HFFc6 (cell line): ENCODE measurements at places on chromosomes 1 and 21.
A peak's percentile ranks its signal among the peaks of the same experiment; 100 is the strongest.

DNA sequence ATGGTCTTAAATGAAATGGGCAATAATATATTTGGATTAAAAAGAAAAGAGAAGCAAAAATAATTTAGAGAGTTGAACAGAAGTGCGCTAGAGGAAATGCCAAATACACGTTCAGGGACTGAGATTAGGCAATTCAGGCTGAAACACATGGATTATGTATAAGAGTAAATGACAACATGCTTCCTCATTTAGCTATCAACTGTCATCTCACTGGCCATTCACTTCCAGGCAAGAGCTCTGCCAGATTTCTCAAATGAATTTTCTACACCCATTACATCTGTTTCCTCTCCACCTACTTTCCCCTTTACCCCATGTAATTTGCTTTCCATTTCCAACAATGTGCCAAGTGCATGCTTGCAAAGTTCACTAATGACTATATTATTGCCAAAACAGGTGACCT is 582.4 kb downstream of the LTN1 start:
- DNase-seq, result no peak

DNA sequence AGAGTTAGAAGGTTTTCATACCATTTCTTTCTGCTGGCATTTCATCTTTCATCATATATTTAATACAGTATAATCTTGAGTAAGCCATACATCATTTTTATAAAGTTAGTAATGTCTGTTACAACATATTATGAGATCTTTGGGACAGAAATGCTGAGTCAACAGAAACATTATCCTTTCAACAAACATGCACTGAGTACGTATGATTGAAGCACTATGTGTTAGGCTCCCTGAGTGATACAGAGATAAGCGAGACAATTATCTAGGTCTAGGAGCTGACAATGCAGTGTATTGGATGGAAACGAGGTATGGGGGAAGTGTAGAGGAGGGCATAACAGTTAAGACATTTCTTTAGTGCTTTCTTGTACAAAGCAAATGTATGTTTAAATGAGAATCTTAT is 19.7 kb upstream of the GPR52 start:
- DNase-seq, result no peak

GRCh38 chr1:54850069-54850730 is 36.8 kb downstream of the DHCR24 start:
- DNase-seq, result peak; percentile 23

GRCh38 chr1:36008546-36009197 is 75.2 kb upstream of the TEKT2 start:
- DNase-seq, result no peak

DNA sequence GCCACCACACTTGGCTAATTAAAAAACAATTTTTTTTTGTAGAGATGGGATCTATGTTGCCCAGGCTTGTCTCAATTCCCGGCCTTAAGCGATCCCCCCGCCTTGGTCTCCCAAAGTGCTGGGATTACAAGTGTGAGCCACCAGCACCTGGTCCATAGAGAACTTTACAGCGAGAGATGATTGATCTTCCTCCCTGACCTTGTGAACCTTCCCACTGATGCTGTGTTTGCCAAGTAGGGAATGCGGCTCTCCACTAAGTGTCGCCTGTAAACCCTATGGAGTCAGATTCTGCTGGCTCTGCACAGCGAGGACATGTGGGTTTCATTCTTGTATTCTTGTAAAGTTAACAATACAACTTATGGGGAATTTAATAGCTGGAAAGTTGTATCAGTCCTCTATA is 81.3 kb upstream of the LYST start:
- no peak for DNase-seq

- DNase-seq, result no peak
Observed at GRCh38 chr21:45372732-45373355, 32.1 kb upstream of the COL18A1 start.

GRCh38 chr1:64484651-64485050 is 14.7 kb downstream of the CACHD1 start:
- no peak for DNase-seq

- peak; percentile 93 for DNase-seq
Observed at GRCh38 chr1:113978863-113979702, at the start of gene OLFML3. OLFML3 (plus strand) TSS chr1:113979474; CDS start chr1:113979517, 43 bp downstream.

- DNase-seq, result no peak
Observed at GRCh38 chr1:206859082-206859521, 6.3 kb upstream of the IL20 start.

DNA sequence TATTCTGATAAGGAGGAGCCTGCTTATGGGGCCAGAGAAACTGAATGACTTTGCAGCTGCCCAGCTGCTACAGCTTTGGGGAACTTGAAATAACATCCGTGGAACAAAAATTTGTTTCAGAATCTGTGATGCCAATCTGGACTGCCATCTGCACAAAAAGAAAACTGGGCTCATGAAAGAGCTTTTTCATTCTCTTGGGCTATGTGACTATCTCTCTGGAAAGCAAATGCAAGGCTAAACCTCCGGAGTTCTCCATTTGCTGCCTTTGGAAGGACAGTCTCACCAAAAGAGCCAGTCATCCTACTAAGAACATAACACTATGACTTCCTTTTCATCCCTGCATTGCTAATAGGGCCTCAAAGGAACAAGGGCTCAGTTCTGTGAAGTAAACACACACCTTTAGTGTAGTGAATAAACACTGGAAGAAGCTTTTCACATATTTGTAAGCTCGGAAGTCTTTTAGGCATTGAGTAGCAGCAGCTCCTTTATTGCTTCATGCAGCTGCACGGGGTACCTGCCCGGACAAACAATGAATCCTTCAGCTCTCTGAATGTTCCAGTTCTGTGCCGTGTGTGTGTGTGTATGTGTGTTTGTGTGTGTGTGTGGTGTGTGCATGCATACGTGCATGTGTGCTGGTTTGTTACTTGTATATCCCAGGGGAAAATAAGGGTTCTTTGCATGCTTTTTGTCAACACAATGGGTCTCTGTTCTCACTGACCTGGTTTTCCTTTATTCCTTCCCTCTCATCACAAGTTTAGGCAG is 255.5 kb upstream of the SGIP1 start:
- no peak for DNase-seq

DNA sequence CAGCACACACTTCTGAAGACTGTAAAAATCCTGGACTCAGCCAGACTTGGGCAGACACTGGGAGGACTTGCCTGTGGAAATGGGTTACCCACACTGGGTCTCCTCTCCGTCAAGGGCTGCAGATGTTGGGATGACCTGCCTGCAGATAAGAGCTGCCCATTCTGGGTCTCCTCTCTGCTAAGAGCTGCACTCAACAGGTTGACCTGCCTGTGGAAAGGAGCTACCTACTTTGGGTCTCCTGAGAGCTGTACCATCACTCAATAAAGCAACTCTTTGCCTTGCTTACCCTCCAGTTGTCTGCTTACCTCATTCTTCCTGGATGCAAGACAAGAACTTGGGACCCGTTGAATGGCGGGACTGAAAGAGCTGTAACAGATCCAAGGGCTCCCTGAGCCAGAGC is 28.2 kb downstream of the ZCCHC17 start:
- DNase-seq, result no peak

GRCh38 chr1:60503266-60503925 is 429.8 kb upstream of the C1orf87 start:
- no peak for DNase-seq

DNA sequence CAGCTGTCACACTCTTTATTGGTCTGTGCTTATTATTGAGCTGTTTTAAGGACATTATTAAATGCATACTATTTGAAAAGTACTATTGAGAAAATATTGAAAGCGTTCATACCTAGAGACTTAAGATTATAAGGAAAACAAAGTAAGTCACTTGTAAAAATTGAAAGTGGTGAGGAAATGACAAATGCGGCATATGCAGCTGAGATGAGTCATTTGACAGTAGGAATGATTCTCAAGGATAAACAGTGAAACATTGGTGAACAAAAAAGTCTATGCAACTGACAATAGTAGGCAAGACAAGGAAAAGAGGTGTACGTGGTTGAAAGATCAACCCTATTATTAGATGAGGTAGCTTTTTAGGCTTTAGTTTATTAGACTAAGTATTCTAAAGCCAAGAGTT is 82.6 kb upstream of the MAP10 start:
- DNase-seq, result no peak

DNA sequence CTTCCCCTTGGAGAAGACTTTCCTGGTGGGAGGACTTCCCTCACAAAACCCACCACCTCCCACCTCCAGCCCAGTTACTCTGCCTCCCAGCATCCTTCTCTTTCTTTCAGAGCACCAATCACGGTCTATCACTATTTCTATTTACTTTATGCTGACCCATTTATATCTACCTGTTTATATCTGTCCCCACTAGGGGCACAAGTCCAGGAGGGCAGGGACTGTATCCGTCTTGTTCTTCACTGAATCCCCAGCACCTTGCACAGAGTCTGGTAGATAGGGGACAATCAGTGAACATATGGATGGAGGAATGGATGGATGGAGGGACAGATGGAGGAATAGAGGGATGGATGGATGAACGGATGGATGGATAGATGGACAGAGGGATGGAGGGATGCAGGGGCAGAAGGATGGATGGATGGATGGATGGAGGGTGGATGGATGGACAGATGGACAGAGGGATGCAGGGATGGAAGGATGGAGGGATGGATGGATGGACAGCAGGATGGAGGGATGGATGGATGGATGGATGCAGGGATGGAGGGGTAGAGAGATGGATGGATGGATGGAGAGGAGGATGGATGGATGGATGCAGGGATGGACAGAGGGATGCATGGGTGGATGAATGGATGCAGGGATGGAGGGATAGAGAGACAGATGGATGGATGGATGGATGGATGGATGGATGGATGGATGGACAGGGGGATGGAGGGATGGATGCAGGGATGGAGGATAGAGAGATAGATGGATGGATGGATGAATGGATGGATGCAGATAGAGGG is 5.5 kb downstream of the C1QB start:
- DNase-seq, result no peak

DNA sequence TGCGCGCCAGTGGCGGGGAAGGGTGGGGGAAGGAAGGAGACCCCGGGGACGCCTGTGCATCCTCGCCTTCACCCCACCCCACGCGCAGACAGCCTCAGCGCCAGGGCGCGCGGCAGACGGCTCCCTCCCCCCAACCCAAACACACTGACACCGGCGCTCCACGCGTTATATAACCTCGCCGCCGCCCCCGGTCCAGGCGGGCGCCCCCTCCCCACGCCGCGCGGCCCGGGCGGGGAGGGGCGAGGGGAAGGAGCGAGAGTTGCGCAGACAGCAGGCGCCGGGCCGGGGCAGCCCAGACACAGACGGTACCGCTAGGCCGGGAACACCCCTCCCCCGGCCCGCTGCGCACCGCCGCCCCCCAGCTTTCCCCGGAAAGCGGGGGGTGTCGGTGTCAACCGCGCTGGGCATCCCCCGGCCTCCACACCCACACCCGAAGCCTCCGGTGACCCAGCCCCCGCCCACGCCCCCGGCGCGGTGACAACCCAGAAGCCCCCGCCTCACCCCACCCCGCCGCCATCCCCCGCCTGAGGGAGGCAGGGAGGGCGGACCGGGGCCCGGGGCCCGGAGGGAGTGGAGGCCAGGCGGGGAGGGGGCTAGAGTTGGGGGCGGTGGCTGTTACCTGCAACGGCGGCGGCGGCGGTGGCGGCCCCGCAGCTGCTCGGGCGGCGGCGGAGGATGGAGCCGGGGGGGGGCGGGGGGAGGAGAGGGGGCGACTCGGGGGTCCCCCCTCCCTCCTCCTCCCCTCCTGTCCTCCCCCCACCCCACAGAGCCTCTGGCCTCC is 432 bp downstream of the AKT3 start:
- DNase-seq, result no peak

GRCh38 chr1:13605159-13605558 is 21.5 kb downstream of the PDPN start:
- DNase-seq, result no peak

- no peak for DNase-seq
Observed at GRCh38 chr1:64358692-64359091, 111.2 kb upstream of the CACHD1 start.

DNA sequence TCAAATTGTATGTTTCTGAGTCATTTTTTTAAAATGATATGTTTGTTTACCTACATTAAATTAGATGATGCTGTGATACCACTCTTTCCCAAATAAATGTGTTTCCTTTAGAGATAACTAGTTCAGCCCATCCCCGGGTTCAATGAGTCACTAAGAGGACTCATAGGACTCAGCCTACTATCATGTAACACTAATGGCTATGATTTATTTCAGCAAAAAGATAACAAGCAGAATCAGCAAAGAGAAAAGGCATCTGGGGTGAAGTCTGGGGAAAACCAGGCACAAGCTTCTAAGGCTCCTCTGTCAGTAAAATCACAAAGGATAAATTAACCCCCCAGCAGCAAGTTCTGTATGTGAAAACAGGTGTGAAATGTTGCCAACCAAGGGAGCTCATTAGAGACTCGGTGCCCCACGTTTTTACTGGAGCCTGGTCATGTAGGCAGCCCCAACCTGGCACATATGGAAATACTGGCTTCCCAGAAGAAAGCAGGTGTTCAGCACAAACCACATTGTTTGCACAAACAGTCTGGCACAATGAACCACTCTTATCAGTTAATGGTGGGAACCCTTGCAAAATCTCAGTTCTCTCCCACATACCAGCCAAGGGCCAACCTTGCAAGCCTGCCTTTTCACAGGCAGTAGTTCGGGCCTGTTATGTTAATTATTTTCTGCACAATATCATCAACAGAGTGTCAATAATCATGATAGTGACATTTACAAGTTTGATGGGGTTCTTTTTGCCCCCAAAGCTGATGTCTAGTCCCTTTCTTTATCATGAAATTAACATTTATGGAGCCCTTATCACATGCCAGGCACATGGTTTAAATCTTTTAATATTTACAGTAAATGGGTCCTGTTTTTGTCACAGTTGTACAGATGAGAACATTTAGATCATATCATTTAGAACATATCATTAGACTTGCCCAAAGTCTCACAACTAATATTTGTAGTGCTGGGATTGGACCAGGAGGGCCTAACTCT is 23.1 kb upstream of the CNN3 start:
- peak; percentile 81 for DNase-seq

GRCh38 chr1:91752324-91752723 is 133.6 kb downstream of the TGFBR3 start:
- no peak for DNase-seq

GRCh38 chr1:61851849-61852669 is 109.8 kb downstream of the PATJ start:
- DNase-seq, result peak; percentile 73

- peak; percentile 64 for DNase-seq
Observed at GRCh38 chr21:39125752-39126485, 57.3 kb downstream of the PSMG1 start.

DNA sequence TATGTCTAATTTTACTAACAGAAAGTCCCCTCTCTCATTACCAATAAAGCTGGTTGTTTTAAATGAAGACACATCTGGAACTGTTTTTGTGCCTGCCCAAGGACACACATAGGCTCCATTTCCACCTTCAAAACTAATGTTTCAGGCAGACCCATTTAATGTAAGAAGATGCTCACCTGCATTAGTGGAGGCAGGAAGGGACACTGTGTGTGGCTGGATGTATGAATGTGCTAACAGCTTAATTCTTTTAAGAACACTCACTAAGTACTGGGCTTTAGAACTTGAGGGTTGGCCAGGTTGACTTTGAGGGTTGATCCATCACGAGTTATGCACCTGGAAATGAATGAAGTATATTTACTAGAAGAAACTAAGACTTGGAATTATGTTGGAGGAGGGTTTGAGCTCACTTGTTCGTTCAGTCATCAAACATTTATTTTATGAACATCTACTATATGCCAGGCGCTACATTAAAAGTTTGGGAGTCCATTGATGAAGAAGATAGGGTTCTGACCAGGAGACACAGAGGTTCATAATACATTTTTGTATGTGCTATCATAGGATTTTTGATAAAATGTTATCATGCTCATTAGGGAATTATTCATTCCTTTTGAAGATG is 5.4 kb downstream of the JUN start:
- no peak for DNase-seq

GRCh38 chr1:236893626-236894545 is 98.8 kb downstream of the MTR start:
- peak; percentile 83 for DNase-seq
